ENCODE measurements at places on chromosomes 7 and 10. TPM values are rescaled to one million over a fixed set of nuclear protein-coding genes. Genes with fewer than 3 reads are reported as not detected.

DNA sequence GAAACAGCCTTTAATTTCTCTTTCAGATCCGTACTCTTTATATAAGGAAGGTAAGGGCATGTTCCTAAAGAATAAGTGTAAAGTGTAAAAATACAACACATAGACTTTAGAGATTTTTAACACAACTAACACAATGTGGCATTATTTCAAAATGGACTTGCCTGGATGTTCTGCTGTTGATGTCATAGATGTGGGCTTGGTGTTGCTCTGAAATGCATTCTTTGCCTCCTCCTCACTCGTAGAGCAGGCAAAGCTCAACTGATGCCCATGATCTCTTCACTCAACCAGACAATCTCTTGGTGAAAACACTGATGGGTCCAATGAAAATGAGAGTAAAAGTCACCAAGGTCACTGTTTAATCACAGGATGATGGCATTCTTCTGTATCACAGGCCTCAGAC lies 174.2 kb upstream of the TCERG1L start:
- DNase-seq, result no peak

- DNase-seq, result no peak
These were observed 154.7 kb downstream of the PON1 start for GRCh38 chr7:95169678-95170077.

DNA sequence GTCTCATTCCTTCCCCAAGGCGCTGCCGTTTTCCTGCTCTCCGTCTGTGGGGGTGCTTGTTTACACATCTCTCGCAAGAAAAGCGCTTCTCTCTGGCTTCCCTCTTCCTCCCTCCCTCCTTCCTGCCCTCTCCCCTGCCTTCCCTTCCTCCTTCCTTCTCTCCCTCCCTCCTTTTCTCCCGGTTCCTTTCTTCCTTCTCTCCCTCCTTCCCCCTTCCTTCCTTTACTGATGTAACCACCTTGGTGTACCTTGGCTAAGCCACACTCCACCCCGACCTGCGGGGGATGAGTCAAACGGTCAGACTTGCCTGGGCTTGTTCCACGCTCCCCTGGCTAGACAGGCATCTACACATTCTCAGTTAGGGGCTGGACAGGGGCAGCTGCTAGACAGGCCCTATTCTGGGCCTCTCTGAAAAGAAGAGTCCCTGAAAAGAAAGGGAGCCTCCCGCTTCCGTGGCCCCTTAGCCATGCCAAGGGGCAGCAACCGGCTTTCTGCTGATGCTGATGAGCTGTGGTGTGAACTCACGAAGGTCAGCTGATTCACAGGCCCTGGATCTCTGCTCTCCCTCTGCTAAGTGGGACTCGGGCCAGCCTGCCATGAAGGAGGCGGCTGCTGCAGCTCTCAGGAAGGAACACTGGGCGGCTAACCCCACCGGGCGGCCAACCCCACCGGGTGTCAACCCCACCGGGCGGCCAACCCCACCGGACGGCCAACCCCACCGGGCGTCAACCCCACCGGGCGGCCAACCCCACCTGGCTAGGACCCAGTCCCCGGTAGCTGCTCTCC lies 216.8 kb downstream of the TCERG1L start:
- DNase-seq, result no peak

Gene NEBL
- 4.3 TPM for total RNA-seq
